ENCODE measurements at places on chromosomes 5 and 9.
A peak's percentile ranks its signal among the peaks of the same experiment; 100 is the strongest.

DNA sequence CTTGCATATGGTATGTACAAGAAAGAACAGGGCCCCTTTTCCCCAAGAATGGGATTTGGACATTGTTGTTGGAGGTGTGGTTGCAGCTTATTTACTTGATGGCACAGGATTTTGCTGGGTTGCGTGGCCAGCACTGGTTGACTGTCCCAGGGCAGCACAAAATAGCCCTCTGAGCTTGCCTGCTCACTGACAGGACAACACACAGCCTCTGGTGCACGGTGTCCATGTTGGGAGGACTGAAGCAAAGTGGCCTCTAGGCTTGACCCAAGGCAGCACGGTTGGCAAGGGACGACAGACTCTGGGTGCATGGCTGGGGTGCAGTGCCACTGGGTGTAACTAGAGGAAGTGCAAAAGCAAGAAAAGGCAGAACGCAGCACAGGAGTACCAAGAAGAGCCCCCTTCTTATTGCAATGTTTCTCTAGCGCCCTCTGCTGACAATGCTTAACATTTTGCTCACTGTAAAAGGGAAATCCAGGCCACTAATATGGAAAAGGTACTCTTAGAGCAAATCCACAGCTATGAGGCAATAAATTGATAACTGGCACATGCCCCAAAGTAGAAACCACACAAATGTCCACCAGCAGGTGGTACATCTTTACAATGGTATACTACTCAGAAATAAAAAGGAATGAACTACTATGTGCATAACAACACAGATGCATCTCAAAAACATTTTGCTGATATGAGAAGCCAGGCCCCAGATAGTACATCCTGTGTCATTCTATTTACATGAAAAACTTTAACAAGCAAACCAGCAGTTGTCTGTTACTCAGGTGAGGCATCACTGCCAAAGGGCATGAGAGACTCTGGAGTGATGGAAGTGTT lies 47.4 kb upstream of the BARX1 start:
- DNase-seq = peak; percentile 83

DNA sequence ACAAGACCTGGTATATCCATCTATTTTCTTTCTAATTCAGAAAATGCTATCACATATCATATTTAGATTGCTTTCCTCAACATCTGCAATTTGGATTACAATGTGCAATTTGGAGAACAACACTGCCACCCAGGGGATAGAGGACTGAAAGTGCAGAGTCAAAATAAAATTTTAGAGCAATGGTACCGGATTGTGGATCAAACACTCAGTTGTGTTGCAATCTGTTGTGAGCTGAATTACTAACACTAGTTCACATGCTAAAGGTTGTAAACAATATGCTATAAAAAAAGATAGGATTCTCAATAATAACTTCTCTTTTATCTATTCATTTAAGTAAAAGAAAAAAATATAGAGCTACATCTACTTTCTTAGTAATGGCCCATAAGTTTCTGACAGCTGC lies 11.9 kb upstream of the SRFBP1 start:
- peak; percentile 55 for DNase-seq

- no peak for DNase-seq
These were observed 411.7 kb upstream of the KCNN2 start for GRCh38 chr5:113950186-113950585.

DNA sequence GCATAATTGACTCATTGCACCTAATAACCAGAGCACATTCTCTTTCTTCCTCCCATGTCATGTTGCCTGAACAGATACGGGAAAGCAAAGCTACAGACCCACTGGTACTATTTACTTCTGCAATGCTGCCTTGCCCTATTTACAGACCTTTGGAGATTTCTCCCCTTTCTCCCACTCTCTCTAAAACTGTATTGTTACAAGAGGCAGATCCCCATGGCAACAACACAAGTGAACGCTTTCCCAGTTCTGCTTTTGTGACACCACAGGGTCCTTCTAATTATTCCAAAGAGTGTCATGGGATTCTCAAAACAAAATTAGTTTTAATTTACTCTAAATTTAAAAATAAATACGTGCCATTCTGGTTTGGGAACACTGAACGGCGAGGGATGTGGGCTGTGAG lies 104.7 kb downstream of the KCTD16 start:
- DNase-seq = peak; percentile 56

DNA sequence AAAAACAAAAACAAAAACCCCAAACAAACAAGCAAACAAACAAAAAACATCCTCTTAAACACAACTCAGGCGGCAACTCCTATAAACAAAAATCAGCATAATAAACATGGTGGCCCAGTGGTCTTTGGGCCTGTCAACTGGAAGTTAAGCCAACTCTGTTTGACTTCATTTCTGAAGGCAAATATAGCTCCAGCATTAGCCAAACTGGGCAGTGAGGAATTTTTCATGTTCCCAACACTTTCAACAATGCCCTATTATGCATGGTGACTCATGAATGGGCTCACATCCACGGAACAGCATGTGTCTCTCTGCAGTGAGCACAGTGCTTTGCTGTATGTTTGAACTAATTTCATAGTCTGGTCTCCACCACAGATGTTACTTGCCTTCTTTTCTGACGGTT lies 143.9 kb upstream of the STC2 start:
- DNase-seq = no peak

GRCh38 chr9:88984543-88984883 lies 6.8 kb upstream of the S1PR3 start:
- no peak for DNase-seq

GRCh38 chr9:3963643-3964369 lies 336.1 kb downstream of the GLIS3 start:
- DNase-seq = no peak

- DNase-seq = no peak
These were observed 54.4 kb downstream of the DOCK2 start for GRCh38 chr5:169691471-169691870.

DNA sequence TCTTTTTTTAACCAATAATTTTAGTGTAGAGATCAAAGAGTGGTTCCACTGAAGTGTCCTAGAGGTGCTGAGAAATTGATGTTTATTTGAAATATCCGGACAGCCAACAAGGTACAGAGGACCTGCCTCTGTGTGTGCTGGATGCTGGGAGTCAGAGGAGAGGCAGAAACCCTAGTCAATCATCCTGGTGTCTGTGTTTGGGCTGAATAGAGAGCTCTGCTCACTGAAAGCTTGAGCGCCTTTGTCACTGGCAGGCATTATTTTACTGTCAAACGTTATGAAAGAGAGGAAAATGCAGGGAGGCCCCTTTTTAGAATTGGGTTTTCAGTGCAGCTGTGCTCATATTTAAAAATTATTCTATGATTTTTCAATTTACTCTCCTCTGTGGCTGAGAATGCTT lies 480.3 kb upstream of the TYRP1 start:
- DNase-seq = no peak

- DNase-seq = no peak
These were observed at the start of gene ZNF454 for GRCh38 chr5:178940569-178941360. Gene ZNF454 (plus strand): TSS chr5:178941198. CDS start chr5:178942792, 1,594 bp downstream.

DNA sequence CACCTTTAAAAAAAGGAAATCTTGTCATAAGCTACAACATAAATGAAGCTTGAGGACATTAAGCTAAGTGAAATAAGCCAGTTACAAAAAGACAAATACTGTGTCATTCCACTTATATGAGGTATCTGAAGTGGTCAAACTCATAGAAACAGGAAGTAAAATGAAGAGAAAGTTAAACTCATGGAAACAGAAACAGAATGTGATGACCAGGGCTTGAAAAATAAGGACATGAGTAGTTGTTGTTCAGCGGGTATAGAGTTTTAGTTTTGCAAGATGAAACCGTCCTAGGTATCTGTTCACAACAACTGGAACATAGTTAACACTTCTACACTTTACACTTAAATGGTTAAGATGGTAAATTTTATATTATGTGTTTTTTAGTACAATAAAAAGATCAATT lies 47.8 kb upstream of the SLC1A3 start:
- DNase-seq = no peak

DNA sequence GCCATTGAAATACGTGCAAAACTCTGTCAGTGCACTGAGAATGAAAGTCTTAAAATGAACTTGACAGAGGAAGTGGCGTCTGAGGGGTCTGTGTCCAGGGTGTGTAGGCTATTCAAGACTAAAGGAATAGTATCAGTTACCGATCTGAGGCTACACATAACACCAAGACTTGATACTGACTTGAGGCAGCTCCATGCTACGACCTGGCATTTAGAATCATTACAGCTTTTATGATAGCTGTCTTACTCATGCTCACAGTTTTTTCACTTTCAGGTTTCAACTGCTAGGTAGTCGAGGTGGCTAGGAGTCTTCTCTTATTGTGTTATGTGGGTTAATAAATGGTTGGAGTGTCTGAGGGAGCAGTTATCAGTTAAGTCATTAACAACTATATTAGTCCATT lies 92.8 kb upstream of the SLCO6A1 start:
- no peak for DNase-seq

GRCh38 chr9:98694943-98695342 lies 13.8 kb downstream of the GABBR2 start:
- DNase-seq = no peak

DNA sequence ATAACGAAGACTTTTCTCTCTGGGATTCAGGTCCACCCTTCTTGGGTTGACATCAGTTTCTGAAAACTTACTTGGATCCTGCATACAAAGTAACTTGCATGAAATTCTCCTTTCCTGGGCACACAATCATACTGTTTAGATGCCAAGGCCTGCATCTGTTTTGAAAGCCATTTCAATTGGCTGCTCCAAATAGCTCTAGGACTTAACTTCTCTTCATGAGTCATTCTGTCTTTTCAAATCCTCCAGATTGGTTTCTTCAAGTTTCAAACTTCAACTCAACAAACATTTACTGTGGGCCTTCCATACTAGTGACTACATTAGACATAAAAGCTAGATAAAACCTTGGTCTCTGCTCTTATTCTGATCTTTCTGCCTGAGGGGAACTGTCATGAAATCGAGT lies 54.8 kb upstream of the HMHB1 start:
- no peak for DNase-seq

- DNase-seq = no peak
These were observed 37.2 kb upstream of the SLC9A3 start for GRCh38 chr5:561408-561807.

DNA sequence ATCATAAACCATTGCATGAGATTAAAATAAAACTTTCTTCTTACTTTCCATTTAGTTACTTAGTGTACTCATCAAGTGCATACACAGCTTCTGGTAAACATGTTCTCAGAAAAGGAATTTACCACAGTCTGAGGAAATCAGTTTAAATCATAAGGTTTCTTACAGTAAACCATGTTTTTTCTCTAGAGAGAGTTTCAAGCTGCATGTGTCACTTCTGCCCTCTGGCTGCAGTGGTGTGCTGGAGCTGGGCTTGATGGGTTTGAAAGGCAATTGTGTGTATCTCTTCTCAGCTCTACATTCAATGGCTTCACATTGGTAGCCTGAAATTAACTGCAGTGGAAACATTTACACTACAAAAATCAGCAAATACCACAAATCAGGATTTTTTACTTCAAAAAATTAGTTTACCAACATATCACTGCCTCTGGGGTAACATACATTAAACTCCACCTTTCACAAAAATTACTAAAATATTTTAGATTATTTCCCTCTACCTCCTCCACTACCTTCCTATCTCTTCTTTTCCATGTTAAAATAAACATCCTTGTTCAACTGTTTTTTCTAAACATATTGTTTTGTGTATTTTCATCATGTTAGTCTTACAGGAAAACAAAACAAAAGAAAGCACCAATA lies 414.3 kb downstream of the ANXA1 start:
- peak; percentile 59 for DNase-seq

DNA sequence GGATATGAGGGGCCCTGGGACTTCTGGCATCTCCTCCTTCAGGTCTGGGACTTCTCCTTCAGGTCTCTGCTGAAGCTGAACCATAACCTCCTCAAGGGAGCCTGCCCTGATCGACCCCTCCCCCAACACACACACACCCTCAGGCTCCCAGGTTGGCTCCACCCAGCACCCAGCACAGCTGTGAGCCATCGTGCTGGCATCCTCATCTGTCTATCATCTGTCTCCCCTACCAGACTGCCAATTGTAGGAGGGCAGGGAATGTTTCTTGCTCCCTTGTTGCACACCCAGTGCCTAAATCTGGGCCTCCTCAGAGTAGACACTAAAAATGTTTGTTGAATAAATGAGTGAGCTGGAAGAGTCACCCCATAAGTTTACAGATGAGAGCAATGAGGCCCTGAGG lies 71.4 kb downstream of the LRSAM1 start:
- DNase-seq = no peak

DNA sequence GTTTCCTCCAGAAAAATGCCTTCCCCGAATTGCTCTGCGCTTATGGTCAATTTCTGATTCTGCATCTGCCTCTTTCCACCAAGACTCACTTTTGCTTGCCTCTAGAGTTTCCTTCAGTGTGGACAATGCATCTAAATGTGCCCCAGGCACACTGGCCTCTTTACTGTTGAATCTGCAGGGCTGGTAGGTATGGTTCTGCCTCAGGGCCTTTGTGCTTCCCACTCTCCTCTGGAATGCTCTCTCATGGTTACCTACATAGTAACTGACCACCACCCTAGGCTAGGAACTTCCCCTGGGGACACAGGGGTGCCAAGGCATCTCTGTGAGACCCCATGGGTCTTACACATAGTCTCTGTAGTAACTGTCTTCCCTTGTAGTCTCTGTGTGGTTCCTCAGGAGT lies 1258.6 kb downstream of the CDH12 start:
- no peak for DNase-seq

DNA sequence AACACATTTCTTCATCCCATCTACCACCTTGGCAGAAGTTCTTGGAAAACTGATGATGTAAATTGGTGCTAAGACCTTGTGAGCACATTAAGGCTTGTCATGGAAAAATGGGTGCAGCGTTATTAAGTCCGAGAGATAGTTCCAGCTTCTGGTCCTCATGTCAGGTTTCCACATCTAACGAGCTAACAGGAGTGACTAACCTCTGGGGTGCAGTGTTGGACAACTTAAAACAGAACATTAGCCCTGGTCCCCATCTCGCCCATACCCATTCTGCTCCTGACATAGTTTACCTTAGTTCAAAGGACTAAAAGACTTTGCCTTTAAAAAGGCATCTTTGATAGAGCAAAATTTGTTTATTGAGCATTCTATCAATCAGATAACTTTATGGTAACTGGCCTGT lies 128.0 kb downstream of the SLC1A3 start:
- DNase-seq = peak; percentile 34

Measured in neural progenitor cell (in vitro differentiated cells).